ENCODE measurements at places on chromosomes 5 and 9.

- no peak for DNase-seq
Observed at GRCh38 chr9:13556656-13557055, 277.2 kb upstream of the MPDZ start.

DNA sequence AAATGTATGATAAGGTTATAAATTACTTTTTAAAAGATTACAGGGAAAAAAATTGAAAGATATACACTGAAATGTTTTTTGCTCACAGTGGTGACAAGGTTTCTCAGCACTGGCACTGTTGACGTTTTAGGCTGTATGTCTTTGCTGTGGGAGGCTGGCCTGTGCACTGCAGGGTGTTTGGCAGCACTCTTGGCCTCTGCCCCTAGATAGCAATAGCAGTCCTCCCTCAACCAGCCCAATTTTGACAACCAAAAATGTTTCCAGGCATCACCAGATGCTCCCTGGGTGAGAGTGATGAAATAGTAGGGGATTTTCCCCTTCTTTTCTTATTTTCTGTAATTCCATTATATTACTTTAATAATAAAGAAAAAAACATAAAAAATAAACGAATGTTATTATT, 3.3 kb downstream of the CD274 start:
- no peak for DNase-seq

GRCh38 chr9:114310471-114311450, 12.1 kb upstream of the ORM1 start:
- no peak for DNase-seq

DNA sequence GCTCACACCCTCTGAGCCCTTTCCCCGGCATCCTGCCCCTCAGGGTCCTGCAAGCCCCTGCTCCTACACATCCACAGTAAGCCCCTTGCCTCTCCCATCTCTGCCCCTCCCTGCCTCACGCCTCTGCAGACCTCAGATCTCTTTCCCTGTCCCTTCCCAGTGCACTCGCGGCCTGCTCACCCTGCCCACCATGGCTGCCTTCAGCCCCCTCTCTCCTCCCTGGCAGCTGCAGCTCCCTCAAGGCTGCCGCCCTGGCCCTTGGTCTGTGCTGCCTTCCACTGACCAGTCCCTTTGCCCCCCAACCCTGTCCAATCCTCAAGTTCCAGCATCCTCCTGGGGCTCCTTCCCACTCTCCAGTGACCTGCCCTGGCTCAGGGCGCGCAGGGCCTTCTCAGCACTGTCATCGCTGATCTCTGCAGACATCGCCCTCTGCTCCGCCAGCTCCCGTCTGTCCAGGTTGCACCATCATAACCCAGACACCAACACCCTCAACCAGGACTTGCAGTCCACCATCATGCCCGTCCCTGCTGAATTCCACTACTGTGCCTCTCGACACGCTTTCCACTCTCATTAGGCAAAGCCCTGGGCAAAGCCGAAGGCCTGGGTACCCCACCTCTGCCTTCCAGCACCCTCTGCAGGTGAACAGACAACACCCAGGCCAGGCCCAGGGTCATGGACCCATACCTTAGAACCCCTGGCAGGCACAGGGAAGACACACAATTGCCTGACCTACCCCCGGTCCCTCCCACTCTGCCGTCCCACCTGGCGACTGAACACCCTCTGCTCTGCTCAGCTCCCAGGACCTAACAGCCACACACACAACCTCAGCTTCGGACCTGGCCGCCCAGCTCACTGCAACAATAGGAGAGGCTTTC, 97.8 kb upstream of the RUFY1 start:
- DNase-seq: no peak

DNA sequence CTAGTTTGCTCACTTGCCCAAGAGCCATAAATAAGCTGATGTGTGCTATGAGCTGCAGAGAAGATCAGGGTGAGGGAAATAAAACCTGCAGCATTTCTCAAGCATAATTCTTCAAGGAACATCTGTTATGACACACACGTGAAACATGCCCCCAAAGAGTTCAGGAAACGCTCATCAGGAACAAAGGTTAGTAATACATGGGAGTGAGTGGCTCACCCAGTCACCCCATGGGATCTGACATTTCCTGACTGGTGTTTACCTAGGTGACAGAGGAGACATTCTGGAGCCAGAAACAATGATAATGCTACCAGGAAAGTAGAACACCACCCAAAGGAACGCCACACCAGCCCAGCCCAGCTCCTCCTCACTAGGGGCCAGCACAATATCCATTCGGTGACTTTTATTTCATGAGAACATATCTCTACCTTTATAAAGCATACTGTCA, 66.0 kb downstream of the FRMD3 start:
- peak; percentile 4 for DNase-seq

DNA sequence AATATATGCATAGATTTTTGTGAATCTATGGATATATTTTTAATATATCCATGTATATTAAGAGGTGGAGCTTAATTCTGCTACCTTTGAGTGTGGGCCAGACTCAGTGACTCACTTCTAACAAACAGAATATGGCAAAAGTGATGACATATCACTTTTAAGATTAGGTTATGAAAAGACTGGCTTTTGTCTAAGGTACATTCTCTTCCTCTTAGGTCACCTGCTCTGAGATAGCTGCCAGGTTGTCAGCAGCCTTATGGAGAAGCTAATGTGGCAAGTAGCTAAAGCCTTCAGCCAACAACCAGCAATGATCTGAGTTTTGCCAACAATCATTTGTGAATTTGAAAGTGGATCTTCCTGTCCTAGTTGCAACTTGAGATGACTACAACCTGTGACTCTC, 83.8 kb downstream of the ANKRD31 start:
- no peak for DNase-seq

DNA sequence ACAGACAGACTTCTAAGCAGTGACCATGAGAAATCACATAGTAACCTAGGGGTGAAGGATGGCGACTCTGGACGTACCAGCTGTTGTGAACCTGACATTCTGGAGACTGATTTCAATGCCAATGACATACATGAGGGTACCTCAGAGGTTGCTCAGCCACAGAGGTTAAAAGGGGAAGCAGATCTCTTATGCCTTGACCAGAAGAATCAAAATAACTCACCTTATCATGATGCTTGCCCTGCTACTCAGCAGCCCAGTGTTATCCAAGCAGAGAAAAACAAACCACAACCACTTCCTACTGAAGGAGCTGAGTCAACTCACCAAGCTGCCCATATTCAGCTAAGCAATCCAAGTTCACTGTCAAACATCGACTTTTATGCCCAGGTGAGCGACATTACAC, 38.0 kb upstream of the CCDC152 start:
- no peak for DNase-seq

DNA sequence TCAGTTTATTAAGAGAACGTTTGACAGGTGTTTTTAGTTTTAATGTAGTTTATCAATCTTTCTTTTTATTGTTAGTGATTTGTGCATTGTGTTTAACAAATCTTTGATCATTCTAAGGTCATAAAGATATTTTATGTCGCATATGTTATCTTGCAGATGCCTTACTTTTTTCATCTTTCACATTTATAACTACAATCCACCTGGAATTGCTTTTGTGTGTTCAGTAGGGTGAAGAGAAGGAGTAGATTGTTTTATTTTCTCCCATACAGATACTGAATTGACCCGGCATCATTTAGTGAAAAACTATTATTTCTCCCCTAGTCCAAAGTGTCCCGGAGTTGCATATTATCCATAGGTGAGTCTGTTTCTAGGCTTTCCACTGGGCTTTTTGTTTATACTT, 179.4 kb upstream of the RGMB start:
- DNase-seq: no peak

- DNase-seq: no peak
Observed at GRCh38 chr9:76200745-76201144, 193.5 kb downstream of the RFK start.

GRCh38 chr5:102539562-102539961, 40.8 kb upstream of the SLCO6A1 start:
- no peak for DNase-seq

DNA sequence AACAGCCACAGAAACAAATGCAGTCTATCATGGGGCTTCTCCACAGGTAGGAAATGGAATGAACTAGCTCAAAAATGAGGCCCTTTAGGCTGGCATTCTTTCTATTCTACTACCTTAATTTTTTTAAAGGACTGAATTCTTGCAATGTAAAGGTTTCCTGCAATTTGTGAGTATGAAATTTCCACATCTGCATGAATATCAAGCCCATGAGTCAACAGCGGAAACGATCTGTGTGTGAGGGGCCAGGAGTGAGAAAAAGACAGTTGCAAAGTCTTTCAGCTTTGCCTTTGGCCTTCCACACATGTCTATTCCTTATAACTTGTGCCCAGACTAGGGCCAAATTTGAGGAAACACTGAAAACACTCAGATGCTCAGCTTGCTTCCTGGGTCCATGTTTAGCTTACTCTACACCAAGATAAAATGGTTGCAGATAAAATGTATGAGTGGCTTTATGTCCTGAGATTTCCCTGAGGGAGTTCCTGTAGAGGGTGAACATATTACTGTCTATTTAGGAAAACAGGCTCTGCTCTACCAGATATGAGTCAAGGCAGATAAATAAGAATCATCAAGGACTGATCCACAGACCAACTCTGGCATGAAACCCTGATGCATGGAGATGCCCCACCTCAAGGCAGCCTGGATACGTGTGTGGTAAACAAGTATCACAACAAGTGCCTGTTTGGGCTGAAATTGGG, 46.5 kb downstream of the RETREG1 start:
- no peak for DNase-seq

DNA sequence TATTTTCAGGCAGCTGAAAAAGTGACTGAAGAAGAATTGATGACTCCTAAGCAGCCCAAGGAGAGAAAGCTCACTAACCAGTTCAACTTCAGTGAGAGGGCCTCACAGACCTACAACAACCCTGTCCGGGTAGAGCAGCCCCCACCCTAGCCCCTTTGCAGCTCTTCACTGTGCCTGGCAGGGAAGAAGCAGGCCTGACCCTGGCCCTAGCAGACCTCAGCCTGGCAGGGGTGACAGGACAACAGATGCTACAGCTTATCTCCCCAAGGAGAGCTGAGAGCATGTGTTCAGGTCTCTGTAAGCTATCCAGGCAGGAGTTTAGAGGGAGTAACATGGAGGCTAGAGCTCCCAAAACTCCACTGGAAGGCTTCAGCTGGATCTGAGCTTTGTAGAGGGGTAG, 31.8 kb downstream of the DNAI1 start:
- DNase-seq: no peak

DNA sequence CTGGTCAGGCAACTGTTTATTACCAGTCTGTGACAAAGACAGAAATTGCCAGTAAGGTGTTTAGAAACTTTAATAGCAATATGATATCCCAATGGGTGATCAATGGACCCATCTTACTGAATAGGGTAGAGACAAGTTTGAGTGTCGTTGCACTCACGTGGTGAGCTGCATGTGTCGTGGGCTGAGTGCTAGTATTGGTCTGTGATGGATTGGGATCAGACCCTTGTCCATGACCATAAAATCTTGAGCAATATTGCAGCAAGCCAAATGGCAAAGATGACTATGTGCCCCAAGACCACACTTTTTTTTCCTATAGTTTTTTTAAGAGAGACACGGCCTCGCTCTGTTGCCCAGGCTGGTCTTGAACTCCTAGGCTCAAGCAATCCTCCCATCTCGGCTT, 114.5 kb downstream of the PALM2AKAP2 start:
- DNase-seq: no peak

DNA sequence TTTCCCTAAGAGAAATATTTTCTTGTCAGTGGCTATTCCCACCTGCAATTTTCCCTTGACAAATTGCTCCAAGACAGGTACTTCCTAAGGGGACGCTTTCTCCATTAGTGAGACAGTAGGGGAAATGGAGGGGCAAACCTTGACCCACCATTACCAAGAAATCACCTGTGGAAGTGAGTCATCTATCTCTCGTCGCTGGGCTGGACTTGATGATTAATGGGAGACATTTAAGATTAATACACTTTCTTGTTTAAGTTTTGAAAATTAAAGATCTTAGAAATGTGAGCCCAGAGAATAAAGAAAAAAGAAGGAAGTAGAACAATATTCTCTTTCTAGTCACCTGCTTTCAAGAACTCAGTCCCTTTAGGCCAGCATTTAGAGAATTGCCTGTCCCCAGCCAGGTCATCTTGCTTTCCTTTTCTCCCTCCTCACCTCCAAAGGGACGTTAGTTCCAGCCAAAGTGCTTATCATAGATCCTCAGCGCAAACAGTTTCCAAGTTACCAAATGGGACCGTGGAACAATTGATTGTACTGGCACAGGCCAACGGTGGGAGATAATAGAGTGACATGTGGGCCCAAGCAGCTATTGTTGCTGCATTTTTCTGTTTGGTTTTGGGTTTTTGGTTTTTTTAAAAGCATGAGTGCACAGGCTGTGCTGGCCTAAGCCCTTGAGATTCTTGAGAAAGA, 284.4 kb downstream of the ENC1 start:
- no peak for DNase-seq

GRCh38 chr9:133115604-133116345, 5.3 kb downstream of the RALGDS start:
- no peak for DNase-seq

GRCh38 chr5:14581891-14582796, 552 bp downstream of the OTULINL start:
- DNase-seq: no peak

- DNase-seq: no peak
Observed at GRCh38 chr5:57537811-57538210, 55.2 kb upstream of the ACTBL2 start.

GRCh38 chr9:114677418-114677817, 4.6 kb downstream of the TEX48 start:
- DNase-seq: peak; percentile 98

DNA sequence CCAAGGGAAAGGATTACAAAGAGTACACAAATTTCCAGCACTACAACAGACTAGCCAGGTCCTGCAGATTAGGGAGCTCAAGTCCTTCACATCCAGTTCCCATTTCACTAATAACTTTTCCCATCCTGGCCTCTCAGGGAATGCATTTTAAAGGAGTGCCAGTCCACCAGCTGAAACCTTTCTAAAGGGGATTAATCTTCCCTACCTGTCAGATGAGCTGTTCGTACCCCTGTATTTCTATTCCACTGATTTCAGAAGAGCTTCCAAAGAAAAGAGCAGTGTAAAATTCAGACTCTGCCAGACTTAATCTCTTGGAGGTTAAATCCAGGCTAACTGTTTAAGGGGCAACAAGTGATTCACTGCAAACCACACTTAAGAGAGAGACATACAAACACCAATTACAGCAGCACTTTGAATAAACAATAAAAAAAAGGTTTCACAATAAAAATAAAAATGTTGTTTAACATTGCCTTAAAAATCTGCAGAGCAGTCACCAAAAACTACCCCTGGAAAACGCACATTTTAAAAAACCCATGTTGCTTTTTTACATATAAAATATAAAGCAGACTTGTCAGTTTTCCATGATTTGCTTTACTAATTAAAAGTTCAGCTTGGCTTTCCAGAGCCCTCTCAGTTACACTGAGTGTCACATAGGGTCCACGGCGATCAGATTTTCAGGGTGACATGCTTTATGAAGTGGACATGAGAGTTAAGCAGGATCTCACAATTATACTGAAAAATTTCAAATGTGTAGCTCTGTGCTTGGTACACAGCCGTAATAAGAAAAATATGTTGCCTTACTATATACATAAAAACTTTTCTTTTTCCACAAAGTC, 3.2 kb downstream of the ROR2 start:
- DNase-seq: no peak

- DNase-seq: no peak
Observed at GRCh38 chr9:133978899-133979272, 13.2 kb downstream of the VAV2 start.

GRCh38 chr5:177008716-177009115, 2.1 kb upstream of the UIMC1 start:
- no peak for DNase-seq

- no peak for DNase-seq
Observed at GRCh38 chr9:97510797-97511654, 9.6 kb downstream of the TMOD1 start.
